ENCODE measurements at places on chromosomes 1 and 21.

DNA sequence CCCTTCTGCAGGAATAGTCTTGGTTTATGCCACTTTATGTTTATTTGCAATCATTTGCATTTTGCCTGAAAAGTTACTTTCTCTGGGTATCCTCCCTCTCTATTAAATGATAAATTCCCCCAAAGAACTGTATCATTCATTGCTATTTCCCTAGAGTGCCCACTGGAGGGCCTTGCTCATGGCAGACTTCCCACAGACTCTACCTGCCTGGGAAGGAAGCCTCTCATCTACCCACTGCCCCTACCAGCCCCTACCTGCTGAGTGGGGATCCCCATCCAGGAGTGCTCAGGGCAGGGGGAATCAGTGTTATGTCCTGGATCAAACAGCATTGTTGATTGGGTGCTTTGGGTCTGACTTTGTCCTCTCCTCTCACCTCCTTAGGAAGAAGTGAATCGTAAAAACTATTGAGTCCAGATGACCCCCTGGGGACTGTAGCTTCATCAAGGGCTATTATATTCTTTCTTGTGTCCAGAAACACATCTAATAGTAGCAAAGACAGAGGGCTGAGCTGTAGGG lies 6.8 kb upstream of the LRRN2 start:
- peaks cover 4% of the 10 kb centered on the region for H3K27me3 ChIP-seq
- no peak overlapping the region for H3K27ac ChIP-seq
- no peak for DNase-seq

GRCh38 chr1:1947493-1947892 lies 28.4 kb upstream of the TMEM52 start:
- no peak overlapping the region for H3K4me3 ChIP-seq
- H3K36me3 ChIP-seq = no peaks in the 10 kb centered on the region
- no peak overlapping the region for H3K27ac ChIP-seq
- peaks cover 16% of the 10 kb centered on the region for H3K4me1 ChIP-seq

GRCh38 chr1:166083887-166084286 lies 82.9 kb downstream of the FAM78B start:
- H3K27ac ChIP-seq = no peak overlapping the region
- no peak overlapping the region for H3K4me3 ChIP-seq
- DNase-seq = no peak
- H3K4me1 ChIP-seq = no peaks in the 10 kb centered on the region
- no peaks in the 10 kb centered on the region for H3K36me3 ChIP-seq
- H3K27me3 ChIP-seq = no peaks in the 10 kb centered on the region

DNA sequence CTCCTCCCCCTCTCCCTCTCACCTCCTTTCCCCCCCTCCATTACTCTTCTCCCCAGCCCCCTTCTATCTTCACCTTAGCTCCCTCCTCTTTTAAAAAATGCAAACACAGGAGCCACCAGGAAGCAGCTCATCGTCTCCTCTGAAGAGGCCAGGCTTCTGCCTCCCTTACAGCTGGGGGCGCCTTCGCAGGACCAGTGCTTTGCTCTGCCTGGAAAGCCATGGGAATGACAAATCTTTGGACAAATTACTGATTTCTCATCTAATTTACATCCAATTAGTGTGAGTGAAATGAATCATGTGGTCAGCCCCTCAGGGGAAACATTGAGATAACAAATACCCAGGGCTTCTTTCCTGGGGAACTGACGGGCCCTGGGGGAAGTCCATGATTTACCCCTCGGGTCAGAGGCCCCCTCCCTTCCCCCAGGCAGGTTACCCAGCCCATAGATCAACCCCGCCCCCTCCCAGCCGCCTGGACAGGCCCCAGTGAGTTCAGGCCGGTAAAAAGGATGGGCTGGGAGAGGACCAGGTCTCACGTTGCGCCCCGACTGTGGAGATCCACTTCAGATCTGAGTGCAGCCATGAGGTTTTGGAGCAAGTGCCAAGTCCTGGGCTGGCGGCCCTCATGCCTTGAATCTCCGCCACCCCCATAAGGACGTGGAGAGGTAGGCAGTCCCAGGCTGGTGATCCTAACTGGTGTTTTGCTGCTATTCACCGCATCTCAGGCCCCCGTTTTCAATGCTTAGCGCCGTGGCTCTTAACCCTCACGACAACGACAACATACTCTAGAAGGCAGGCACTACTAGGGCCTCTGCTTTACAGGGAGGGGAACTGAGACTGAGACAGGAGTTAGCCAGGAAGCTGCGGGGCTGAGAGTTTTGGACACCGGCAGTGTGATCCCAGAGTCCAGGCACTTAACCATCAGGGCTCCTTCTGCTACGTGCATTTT lies 300.8 kb downstream of the RRAGC start:
- no peaks in the 10 kb centered on the region for H3K27me3 ChIP-seq
- no peaks in the 10 kb centered on the region for H3K36me3 ChIP-seq
- peak overlapping the region; percentile 40 for H3K4me3 ChIP-seq

GRCh38 chr1:217456261-217456660 lies 174.6 kb downstream of the GPATCH2 start:
- no peak overlapping the region for H3K27ac ChIP-seq
- peaks cover 7% of the 10 kb centered on the region for H3K36me3 ChIP-seq
- H3K27me3 ChIP-seq = no peaks in the 10 kb centered on the region
- H3K4me3 ChIP-seq = no peak overlapping the region
- no peaks in the 10 kb centered on the region for H3K4me1 ChIP-seq

DNA sequence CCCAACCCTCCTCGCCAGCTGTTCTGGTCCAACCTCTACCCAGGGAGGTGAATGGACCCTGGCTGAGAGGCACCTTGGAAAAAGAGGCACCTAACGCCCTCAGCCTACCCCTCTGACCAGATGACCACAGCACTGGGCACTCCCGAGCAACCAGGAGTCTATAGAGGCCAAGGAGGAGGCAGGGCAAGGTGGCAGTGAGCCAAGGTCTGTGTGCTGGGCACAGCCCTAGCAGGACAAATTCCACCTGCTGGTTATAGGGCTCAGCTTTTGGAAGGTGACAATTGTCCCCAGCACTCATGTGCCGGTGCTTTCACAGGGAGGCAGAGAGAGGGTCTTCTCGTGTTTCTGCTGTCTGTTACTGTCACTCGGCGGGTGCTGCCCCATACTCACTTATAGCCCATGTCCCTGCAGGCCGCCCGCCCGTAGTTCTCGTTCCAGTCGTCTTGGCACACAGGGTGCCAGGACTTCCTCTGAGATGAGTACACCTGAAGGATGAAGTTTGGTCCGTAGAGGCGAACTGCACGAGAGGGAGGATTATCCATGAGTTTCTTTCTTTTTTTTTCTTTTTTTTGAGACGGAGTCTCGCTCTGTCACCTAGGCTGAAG lies 27.8 kb downstream of the TMPRSS2 start:
- peaks cover 28% of the 10 kb centered on the region for H3K4me1 ChIP-seq
- peak overlapping the region; percentile 11 for H3K27ac ChIP-seq
- H3K36me3 ChIP-seq = peaks cover 12% of the 10 kb centered on the region
- H3K4me3 ChIP-seq = no peak overlapping the region
- H3K27me3 ChIP-seq = no peaks in the 10 kb centered on the region

DNA sequence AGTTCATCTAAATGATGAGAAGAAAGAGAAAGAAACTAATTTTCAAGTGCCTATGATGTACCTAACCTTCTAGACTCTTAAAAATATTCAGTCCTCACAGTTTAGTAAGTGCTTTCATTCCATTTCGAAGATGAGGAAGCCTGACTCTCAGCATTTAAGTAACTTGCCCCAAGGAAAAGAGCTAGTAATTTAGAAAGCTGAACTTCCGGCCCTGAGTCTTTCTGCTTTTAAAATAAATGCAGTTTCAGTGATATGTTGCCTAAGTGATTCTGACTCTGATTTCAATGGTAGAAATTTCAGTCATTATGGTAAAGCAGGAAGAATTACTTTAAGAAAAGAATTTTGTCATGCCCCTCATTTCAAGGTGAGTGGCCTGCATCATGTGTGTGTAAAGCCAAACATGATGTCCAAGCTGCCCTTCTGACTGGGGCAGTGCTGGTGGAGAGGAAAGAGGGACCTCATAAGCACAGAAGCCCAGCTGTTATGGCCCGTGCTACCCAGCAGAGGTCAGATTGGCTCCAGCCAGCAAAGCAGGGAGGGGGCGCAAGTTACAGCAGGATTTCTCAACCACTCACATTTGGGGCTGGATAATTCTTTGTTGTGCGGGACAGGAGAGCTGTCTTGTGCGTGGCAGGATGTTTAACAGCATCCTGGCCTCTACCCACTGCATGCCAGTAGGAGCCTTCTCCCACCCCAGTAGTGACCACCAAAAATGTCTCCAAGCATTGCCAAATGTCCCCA lies 10.7 kb downstream of the ATP1A4 start:
- H3K36me3 ChIP-seq = no peaks in the 10 kb centered on the region
- no peaks in the 10 kb centered on the region for H3K27me3 ChIP-seq
- DNase-seq = no peak

GRCh38 chr1:76919085-76919484 lies 51.8 kb downstream of the ST6GALNAC5 start:
- no peaks in the 10 kb centered on the region for H3K4me1 ChIP-seq
- H3K27me3 ChIP-seq = no peaks in the 10 kb centered on the region
- DNase-seq = no peak
- H3K27ac ChIP-seq = no peak overlapping the region
- no peaks in the 10 kb centered on the region for H3K36me3 ChIP-seq

GRCh38 chr1:171204296-171204695 lies 19.2 kb downstream of the FMO2 start:
- H3K4me1 ChIP-seq = no peaks in the 10 kb centered on the region
- H3K36me3 ChIP-seq = peaks cover 63% of the 10 kb centered on the region
- H3K27ac ChIP-seq = no peak overlapping the region
- no peaks in the 10 kb centered on the region for H3K27me3 ChIP-seq
- DNase-seq = no peak

DNA sequence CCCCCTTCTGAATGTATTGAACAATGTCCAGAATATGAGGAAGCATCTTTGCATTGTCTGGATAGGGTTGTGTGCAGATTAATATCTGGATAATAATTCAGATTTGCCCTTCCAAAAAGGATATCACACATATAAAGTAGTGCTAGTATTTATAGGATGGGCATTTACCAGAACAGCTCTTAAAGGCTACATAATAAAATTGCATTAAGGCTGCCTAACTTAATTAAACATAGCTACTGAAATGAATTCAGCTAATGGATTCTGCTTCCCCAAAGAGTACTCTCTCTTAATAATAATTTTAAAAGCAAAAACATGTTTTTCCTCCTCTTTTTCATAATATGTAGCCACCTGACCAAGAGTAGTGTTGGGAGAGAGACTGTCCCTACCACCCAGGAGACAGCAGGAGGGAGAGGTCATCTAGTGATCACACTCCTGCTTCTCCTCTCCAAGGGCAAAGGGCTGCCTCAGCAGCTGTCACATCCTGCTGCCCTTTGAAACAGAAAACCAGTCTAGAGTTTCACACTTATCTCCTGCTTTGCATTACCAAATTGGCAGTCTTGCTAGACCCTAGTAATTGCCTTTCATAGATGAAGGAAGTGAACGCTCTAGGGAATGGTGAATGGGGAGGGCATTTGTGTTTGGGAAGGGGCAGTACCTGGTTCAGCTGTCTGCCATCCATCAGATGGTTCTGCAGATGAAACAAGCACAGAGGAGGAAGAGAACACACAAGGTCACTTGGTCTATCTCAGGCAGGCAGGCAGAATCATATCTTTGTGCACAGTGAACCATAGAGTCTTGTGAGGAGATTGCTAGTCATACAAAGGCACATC lies 29.3 kb upstream of the DDAH1 start:
- H3K36me3 ChIP-seq = no peaks in the 10 kb centered on the region
- peaks cover 3% of the 10 kb centered on the region for H3K4me1 ChIP-seq
- no peak overlapping the region for H3K4me3 ChIP-seq
- DNase-seq = no peak

DNA sequence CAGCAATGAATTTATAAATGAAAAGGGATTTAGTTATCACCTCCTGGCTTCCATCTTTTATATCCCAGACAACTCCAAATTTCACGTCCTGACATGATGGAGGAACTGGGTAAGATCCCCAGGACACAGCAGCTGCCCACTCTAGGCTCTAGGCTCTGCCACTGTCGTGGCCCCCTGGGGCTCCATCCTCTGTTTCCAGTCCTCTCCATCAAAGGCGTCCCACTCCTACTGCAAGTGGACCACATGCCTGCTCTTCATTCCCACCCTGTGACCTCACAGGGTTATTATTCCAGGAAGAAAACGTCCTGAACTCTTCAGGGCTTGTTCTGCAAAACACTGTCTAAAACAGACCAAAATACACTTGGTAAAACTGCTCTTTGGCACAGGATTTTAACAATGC lies 11.9 kb downstream of the URB1 start:
- no peaks in the 10 kb centered on the region for H3K4me1 ChIP-seq
- H3K27ac ChIP-seq = no peak overlapping the region
- DNase-seq = no peak

DNA sequence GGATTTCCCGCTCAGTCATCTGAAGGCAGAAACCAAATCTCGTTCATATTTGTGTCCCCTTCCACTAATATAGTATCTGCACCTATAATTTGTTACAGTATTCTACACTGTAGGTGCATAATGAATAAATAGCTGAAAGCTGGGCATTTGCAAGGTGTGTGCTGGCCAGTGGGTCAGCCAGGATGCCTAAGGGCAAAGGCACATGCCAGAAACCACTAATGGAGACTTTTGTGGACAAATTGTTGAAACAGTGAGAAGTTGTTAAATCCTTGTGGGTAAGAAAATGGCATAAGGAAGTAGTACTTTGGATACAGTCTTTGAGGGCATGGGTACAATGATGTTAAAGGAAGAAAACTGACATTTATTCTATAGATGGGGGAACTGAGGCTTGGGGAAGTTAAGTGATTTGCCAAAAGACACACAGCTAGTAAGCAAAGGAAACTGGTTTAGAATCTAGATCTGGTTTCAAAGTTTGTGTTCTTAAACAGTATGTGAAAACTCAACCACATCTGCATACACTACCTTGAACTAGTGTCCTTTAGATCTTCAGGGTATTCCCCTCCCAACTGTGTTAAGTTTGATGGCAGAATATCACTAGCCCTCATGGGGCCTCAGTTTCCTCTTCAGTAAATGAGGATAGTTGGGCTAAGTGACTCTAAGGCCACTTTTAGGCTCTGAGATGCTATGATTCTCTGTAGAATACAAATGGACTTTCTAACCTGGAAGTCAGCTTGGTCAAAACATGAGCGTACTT lies 26.5 kb upstream of the LRRC8C start:
- H3K4me3 ChIP-seq = no peak overlapping the region
- H3K27ac ChIP-seq = no peak overlapping the region
- H3K36me3 ChIP-seq = no peaks in the 10 kb centered on the region
- H3K4me1 ChIP-seq = peaks cover 16% of the 10 kb centered on the region

- no peak overlapping the region for H3K4me3 ChIP-seq
- H3K36me3 ChIP-seq = no peaks in the 10 kb centered on the region
- no peak overlapping the region for H3K27ac ChIP-seq
- peaks cover 10% of the 10 kb centered on the region for H3K4me1 ChIP-seq
Observed at GRCh38 chr1:78839704-78840277, 166.7 kb downstream of the ADGRL4 start.

- H3K27ac ChIP-seq = no peak overlapping the region
- H3K36me3 ChIP-seq = peaks cover 62% of the 10 kb centered on the region
- H3K4me3 ChIP-seq = no peak overlapping the region
- H3K4me1 ChIP-seq = peaks cover 9% of the 10 kb centered on the region
- no peak for DNase-seq
Observed at GRCh38 chr1:7984811-7985210, 23.3 kb downstream of the PARK7 start.

- peaks cover 67% of the 10 kb centered on the region for H3K4me1 ChIP-seq
- DNase-seq = peak; percentile 61
- peak overlapping the region; percentile 84 for H3K27ac ChIP-seq
- H3K27me3 ChIP-seq = no peaks in the 10 kb centered on the region
- H3K36me3 ChIP-seq = no peaks in the 10 kb centered on the region
Observed at GRCh38 chr1:66335859-66336640, 197.9 kb upstream of the SGIP1 start.
